ENCODE measurements at places on chromosomes 13 and 19.

- H3K27ac ChIP-seq, result no peak overlapping the region
- no peak overlapping the region for H3K4me3 ChIP-seq
- DNase-seq, result no peak
- H3K36me3 ChIP-seq, result peaks cover 5% of the 10 kb centered on the region
These were observed 29.9 kb downstream of the NLRP13 start for GRCh38 chr19:55902080-55902751.

DNA sequence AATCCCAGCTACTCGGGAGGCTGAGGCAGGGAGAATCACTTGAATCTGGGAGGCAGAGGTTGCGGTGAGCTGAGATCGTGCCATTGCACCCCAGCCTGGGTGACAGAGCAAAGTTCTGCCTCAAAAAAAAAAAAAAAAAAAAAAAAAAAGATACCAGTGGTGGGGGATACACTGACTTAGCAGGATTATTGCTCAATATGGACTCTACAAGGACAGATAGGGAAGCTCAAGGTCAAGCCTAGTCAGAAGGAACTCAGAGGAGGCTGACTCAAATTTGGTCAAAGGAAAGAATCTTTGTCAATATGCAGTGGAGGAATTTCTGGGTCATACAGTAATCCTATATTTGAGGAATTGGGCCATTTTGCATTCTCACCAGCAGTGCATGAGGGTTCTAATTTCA lies 6.7 kb upstream of the DIAPH3 start:
- no peak overlapping the region for H3K27ac ChIP-seq
- DNase-seq, result no peak
- H3K27me3 ChIP-seq, result peaks cover 29% of the 10 kb centered on the region

DNA sequence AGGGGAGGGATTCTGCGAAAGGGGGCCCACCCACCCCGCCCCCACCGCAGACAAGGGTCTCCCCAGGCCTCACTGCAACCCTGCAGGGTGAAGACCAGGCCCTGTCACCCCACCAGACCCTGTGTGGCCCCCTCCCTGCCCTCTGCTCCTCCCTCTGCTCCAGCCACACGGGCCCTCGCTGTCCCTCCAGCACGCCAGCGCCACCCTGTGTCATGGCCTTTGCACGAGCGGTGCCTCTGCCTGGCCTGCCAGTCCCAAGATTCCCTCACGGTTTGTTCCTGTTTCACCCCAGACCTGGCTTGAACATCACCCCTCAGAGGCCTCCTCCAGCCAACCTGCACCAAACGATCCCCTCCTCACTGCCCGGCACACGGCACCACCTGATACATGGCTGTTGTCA lies 27.3 kb downstream of the PIP5K1C start:
- H3K27ac ChIP-seq, result no peak overlapping the region
- no peak overlapping the region for H3K4me3 ChIP-seq
- H3K27me3 ChIP-seq, result no peaks in the 10 kb centered on the region
- peaks cover 9% of the 10 kb centered on the region for H3K36me3 ChIP-seq
- peaks cover 25% of the 10 kb centered on the region for H3K4me1 ChIP-seq
- no peak for DNase-seq

GRCh38 chr13:35473802-35474201 lies 2.7 kb downstream of the MAB21L1 start:
- H3K36me3 ChIP-seq, result no peaks in the 10 kb centered on the region
- H3K4me3 ChIP-seq, result no peak overlapping the region

GRCh38 chr13:77725071-77725470 lies 27.6 kb downstream of the SLAIN1 start:
- peaks cover 11% of the 10 kb centered on the region for H3K36me3 ChIP-seq
- H3K4me3 ChIP-seq, result no peak overlapping the region
- peaks cover 26% of the 10 kb centered on the region for H3K4me1 ChIP-seq
- DNase-seq, result no peak

DNA sequence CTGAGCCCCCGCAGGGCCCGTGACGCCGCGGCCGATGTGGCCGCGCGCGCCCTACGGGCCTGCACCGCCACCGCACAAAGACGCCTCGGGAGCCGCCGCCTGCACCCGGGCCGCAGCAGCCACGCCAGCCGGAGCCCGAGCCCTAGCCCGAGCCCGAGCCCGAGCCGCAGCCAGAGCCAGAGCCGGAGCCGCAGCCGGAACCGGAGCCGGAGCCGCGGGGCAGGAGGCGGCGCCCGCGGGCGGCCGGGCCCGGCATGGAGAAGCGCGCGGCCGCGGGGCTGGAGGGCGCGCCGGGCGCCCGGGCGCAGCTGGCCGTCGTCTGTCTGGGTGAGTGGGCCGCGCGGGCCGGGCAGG lies 379 bp downstream of the LRP3 start:
- H3K4me3 ChIP-seq, result no peak overlapping the region
- H3K27ac ChIP-seq, result no peak overlapping the region
- peaks cover 5% of the 10 kb centered on the region for H3K4me1 ChIP-seq
- H3K27me3 ChIP-seq, result peaks cover 68% of the 10 kb centered on the region

DNA sequence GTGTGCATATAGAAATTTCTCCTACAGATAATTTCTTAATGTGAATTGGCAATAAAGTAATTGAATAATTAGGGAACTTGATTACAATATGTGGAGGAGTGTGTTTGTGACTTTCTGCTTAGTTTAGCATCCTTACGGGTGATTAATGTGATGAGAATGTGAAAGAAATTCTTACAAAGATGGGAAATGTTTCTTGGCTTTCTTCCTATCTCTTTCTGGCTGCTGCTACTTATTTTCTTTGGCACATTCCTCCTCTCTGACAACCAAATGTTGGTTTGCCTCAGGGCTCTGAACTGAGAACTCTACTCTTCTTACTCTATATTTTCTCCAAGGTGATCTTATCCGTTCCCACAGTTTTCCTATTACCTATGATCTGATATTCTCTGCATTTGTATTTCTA lies 300.1 kb downstream of the TBC1D4 start:
- H3K4me1 ChIP-seq, result no peaks in the 10 kb centered on the region
- H3K4me3 ChIP-seq, result no peak overlapping the region
- peaks cover 36% of the 10 kb centered on the region for H3K27me3 ChIP-seq
- H3K27ac ChIP-seq, result no peak overlapping the region
- DNase-seq, result no peak

DNA sequence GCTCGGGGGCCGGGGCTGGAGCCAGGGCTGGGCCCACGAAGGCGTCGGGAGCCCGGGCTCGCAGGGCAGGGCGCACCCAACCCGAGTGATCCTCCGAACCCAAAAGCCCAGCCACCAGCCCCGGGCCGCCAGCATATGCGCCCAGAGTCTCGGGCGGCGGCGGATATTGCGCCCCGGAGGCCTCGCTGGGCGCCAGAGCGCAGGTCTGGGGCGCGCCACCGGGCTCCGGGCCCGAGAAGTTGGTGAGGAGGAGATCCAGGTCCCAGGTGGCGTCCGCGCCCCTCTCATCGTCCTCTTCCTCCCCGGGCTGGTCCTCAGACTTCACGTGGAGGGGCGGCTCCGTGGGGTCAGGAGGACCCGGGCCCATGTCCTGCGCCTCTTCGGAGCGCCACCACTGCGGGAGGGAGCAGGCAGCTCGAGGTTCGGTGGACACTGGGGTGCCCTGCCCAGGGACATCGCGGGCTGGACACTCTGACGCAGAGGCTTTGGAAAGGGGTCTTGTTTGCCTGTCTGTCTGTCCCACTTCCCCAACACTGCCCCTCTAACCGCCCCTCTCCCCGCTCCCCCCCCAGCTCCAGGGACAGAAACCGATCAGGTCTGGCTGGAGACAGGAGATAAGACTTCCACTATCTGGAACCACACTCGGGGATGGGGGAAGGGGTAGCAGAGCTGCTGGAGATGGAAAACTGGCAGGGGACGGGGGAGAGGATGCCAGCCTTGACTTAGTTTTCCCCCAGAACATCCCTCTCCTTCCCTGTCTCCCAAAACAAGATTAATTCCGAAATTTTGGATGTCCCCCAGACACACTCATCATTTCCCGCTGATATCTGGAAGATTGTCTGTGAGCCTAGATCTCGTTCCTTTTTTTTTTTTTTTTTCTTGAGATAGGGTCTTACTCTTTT lies 1.0 kb downstream of the KLF1 start:
- H3K4me3 ChIP-seq, result peak overlapping the region; percentile 70
- H3K36me3 ChIP-seq, result peaks cover 26% of the 10 kb centered on the region
- H3K27me3 ChIP-seq, result no peaks in the 10 kb centered on the region
- H3K4me1 ChIP-seq, result peaks cover 24% of the 10 kb centered on the region
- H3K27ac ChIP-seq, result peak overlapping the region; percentile 28

GRCh38 chr13:26762745-26763345 lies 2.3 kb upstream of the GPR12 start:
- no peak overlapping the region for H3K4me3 ChIP-seq
- peaks cover 95% of the 10 kb centered on the region for H3K27me3 ChIP-seq
- H3K36me3 ChIP-seq, result no peaks in the 10 kb centered on the region
- H3K27ac ChIP-seq, result no peak overlapping the region
- no peaks in the 10 kb centered on the region for H3K4me1 ChIP-seq

- H3K4me3 ChIP-seq, result no peak overlapping the region
- H3K36me3 ChIP-seq, result no peaks in the 10 kb centered on the region
- no peaks in the 10 kb centered on the region for H3K4me1 ChIP-seq
- no peaks in the 10 kb centered on the region for H3K27me3 ChIP-seq
- DNase-seq, result no peak
These were observed 1034.9 kb downstream of the PCDH9 start for GRCh38 chr13:66195238-66195637.

DNA sequence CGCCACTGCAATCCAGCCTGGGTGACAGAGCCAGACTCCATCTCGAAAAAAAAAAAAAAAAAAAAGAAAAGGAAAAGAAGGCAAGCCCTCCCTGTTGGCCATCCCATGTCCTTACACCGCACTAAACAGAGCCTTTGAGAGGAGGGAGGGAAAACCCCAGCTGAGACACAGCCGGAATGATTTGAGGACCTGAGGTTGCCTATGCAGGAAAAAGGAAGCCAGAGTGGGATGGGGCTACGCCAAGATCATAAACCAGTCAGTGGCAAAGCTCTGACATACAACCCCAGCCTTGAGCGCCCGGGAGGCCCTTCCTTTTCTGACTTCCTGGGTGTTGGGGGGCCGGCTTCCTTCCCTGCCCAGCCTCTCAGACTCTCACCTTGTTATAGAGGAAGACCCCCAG lies 12.5 kb upstream of the CHERP start:
- no peak for DNase-seq
- peaks cover 3% of the 10 kb centered on the region for H3K4me1 ChIP-seq

DNA sequence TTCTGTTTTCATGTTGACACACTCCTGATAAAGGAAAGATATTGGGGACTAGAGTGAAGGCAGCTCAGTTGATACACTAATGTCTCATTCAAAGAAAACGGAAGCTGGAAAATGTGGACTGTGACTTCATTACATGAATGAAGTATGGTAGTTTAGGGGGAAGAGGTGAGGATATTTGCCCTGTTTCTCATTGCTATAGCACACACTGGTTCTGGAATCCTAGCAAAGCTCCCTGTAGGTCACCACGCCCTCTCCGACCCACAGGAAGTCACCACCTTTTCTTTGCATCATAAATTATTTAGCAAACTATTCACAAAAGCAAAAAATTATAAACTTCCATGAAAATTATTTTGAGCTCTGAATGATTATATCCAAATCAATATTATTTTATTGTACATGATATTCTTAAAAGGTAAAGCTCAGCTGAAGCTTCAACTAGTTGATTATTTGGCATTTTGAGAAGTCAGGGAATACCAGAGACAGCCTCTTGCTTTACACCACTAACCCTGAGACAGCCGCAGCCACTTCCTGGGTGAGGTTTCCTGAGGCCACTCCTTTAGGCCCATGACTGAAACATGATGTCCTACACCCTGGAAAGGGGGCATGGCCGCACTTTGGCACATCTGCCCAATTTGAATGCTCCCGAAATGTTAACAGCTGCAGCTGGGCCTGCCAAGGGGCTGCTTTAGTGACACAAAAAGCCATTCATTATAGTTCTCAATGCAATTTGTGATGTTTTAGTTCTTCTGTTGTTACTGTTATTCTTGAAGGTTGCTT lies 50.0 kb upstream of the WDFY2 start:
- peak; percentile 30 for DNase-seq
- H3K4me3 ChIP-seq, result peak overlapping the region; percentile 70
- peaks cover 4% of the 10 kb centered on the region for H3K36me3 ChIP-seq
- no peaks in the 10 kb centered on the region for H3K27me3 ChIP-seq

- no peak for DNase-seq
- H3K27me3 ChIP-seq, result peaks cover 50% of the 10 kb centered on the region
- H3K36me3 ChIP-seq, result peaks cover 6% of the 10 kb centered on the region
- no peak overlapping the region for H3K4me3 ChIP-seq
- peaks cover 5% of the 10 kb centered on the region for H3K4me1 ChIP-seq
These were observed 27.0 kb upstream of the CEACAM1 start for GRCh38 chr19:42555317-42555716.

GRCh38 chr19:46863818-46864629 lies 3.2 kb downstream of the ARHGAP35 start:
- no peaks in the 10 kb centered on the region for H3K27me3 ChIP-seq
- peaks cover 27% of the 10 kb centered on the region for H3K4me1 ChIP-seq
- DNase-seq, result no peak
- H3K27ac ChIP-seq, result no peak overlapping the region
- H3K36me3 ChIP-seq, result peaks cover 11% of the 10 kb centered on the region

GRCh38 chr19:18313398-18313797 lies 9.5 kb downstream of the LSM4 start:
- peaks cover 30% of the 10 kb centered on the region for H3K36me3 ChIP-seq
- DNase-seq, result no peak
- H3K4me1 ChIP-seq, result peaks cover 18% of the 10 kb centered on the region

GRCh38 chr13:73714522-73714921 lies 419.7 kb downstream of the KLF12 start:
- peak overlapping the region; percentile 96 for H3K27ac ChIP-seq
- DNase-seq, result no peak
- no peaks in the 10 kb centered on the region for H3K27me3 ChIP-seq
- H3K4me3 ChIP-seq, result peak overlapping the region; percentile 8
- H3K36me3 ChIP-seq, result peaks cover 41% of the 10 kb centered on the region
